ENCODE measurements at places on chromosomes 13 and 19. TPM values are rescaled to one million over a fixed set of nuclear protein-coding genes. Genes with fewer than 3 reads are reported as not detected.

Gene CSNK1G2
- 108 TPM for total RNA-seq

Gene TRIP10
- 79.2 TPM for total RNA-seq

Gene TSSK6
- 2.5 TPM for total RNA-seq

DNA sequence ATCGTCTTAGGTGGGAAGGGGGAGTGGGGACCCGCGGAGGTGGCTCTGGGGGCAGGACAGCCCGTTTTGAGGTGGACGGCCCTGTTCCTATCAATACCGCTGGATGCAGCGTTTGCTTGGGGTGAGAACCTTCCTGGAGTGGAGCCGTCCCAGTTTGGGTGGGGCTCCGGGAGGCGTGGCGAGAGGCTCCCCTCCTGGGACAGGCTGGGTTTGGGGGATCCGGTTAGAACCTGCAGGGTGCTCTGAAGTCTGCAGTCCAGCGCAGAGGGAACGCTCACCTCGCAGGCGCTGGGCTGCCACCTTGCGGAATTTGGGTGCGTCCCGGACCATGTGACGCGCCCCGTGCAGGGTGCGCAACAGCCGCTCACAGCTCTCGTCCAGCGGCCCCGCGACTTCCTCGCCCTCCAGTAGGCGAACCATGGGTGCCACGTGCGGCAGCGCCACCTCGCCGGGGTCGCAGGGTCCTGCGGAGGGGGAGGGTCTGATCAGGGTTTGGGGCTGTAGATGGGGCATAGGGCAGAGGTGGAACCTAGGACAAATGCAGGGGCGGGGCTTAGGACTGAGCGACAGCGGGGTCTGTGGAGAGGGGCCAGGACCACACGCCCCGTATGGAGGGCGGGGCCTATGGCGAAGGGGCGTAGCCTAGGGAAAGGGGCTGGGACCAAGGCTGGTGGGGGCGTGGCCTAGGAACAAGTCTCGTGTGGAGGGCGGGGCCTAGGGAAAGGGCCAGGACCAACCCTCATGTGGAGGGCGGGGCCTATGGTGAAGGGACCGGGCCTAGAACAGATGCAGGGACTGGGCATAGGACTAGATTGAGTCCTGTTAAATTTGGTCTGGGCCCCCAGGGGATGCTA is 13.8 kb downstream of the SH2D3A start:
- H3K27ac ChIP-seq = peak overlapping the region; percentile 48
- no peaks in the 10 kb centered on the region for H3K27me3 ChIP-seq
- peak; percentile 96 for DNase-seq
- peaks cover 42% of the 10 kb centered on the region for H3K36me3 ChIP-seq
- peaks cover 3% of the 10 kb centered on the region for H3K4me1 ChIP-seq
- H3K4me3 ChIP-seq = peak overlapping the region; percentile 50

DNA sequence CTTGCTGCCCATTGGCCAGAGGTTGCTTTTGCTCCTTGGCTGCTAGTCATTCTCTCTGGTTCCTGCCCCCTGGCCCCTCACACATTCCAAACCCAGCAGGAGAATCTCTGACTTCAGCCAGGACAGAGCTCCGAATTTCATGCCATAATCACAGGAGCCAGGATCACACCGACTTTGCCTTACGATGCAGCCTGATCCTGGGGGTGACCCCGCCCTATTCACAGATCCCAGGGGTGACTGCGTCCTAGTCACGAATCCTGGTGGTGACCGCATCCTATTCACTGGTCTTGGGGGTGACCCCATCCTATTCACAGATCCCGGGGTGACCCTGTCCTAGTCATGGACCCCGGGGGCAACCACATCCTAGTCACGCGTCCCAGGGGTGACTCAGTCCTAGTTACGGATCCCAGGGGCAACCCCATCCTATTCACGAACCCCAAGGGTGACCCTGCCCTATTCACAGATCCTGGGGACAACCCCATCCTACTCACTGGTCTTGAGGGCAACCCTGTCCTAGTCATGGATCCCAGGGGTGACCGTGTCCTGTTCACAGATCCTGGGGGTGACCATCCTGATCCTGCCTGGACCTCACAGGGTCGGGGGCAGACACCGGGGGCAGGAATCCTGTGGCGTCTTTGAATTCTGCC is 7.4 kb upstream of the TEX29 start:
- no peaks in the 10 kb centered on the region for H3K27me3 ChIP-seq
- H3K4me1 ChIP-seq = no peaks in the 10 kb centered on the region
- H3K4me3 ChIP-seq = no peak overlapping the region

GRCh38 chr13:98803111-98803561 is 50.7 kb upstream of the SLC15A1 start:
- peaks cover 3% of the 10 kb centered on the region for H3K4me1 ChIP-seq
- no peaks in the 10 kb centered on the region for H3K36me3 ChIP-seq
- no peak overlapping the region for H3K4me3 ChIP-seq
- DNase-seq = no peak
- H3K27ac ChIP-seq = no peak overlapping the region

GRCh38 chr13:104586051-104586746 is 1520.0 kb upstream of the SLC10A2 start:
- no peak for DNase-seq
- H3K4me1 ChIP-seq = no peaks in the 10 kb centered on the region
- H3K36me3 ChIP-seq = no peaks in the 10 kb centered on the region

DNA sequence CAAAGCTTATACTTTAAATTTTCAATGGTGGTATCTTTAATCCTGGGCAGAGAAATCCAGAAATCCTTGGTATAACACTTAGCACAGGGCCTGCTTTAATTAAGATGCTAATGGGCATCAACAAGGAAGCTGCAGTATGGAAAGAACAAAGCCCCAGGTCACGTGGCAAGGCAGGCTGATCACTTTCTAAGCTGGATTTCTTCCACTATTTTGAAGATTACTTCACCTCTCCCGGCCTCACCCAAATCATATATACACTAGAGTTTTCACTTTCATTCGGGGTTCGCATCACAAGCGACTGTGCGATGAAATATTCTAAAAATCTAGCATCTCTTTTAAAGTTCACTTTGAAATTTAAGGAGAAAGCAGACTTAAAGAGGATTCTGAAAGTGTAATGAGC is 71.8 kb downstream of the STARD13 start:
- peaks cover 76% of the 10 kb centered on the region for H3K4me1 ChIP-seq
- H3K27me3 ChIP-seq = no peaks in the 10 kb centered on the region
- H3K4me3 ChIP-seq = no peak overlapping the region
- peak; percentile 53 for DNase-seq

All from A673 (cell line).